ENCODE measurements at places on chromosomes 7 and 10.

GRCh38 chr7:21869785-21870402 lies 75.8 kb downstream of the CDCA7L start:
- no peak for DNase-seq

DNA sequence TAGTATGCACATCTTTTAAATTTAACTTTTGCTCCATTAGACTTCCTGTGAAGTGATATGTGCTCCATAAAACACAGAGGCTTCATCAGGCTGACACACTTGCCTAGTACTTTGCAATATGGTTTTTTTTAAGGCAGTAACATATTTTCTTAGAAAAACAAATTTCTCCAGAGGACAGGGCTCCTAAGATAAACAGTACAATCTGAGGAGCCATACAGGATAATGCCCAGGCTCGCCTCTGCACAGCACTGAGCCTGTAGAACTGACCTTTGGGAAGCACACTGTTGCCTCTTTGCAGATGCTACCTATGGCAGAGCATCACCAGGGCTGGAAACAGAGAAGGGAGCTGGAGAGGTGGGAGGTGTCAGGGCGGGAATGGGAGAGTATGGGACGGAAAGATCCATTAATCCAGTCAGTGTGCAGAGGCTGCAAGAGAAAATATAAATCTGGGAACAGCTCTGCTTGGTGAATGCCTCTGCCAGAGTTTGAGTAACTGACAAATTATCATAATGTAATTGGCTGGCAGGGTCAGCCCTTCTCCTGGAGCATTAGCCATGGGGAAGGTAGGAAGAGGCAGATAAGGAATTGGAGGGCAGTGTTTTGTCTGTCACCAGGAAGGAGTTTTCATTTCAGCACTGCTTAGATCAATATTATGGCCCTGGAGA lies 132.3 kb downstream of the CREB5 start:
- DNase-seq, result no peak

- no peak for DNase-seq
Observed at GRCh38 chr10:73877533-73878160, 3.3 kb upstream of the CAMK2G start.

GRCh38 chr10:33241351-33241750 lies 93.1 kb downstream of the NRP1 start:
- DNase-seq, result no peak

GRCh38 chr7:30510124-30511075 lies 5.8 kb upstream of the GGCT start:
- no peak for DNase-seq

DNA sequence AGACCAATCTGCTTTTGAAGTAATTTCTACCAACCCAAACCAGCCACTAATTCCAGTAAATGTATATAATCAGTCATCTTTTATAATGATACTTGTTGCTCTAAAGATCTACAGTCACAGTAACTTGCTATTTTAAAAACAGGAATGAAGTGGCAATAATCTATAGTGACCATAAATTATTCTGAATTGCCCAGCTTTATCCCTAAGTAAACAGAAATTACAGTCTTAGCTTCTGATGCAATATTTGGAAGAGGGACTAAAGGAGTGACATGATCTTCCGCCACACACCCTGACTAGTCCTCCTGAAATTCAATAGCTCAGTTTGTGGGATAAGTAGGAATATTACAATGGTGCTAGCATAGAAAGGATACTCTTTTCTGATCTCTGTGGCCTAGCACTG lies 96.1 kb downstream of the ATE1 start:
- DNase-seq, result no peak
